ENCODE measurements at places on chromosomes 7 and 10.

- no peak for DNase-seq
Observed at GRCh38 chr7:135179321-135179925, 8.9 kb upstream of the CYREN start.

DNA sequence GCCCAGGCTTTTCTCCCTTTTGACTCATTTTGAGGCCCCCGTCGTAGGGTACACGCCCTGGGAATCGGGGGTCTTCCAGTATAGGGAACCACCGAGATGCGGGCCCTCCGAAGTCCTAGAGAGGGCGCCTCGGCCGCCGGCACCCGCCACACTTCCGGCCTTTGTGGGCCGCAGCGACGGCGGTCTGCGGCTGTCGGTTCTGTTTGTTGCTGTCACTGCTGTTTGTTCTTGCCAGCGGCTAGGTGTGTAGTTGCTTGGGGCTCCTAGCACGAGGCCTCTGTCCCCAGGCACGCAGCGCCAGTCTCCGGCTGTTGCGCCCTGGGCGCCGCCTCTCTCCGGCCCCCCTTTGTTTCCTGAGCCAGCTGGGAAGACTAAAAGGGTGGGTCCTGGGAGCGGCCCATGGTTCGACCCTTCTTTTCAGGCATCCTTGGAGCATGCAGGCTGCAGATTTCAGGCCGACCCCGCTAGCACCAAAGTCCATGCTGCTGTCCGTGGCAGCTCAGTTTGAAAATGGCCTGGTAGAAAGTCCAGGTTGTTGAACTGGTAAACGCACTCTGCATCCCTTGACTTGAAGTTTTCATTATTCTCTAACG is 17.8 kb upstream of the ZKSCAN1 start:
- DNase-seq, result peak; percentile 40

- DNase-seq, result no peak
Observed at GRCh38 chr10:110326351-110327032, 21.8 kb upstream of the SMNDC1 start.

DNA sequence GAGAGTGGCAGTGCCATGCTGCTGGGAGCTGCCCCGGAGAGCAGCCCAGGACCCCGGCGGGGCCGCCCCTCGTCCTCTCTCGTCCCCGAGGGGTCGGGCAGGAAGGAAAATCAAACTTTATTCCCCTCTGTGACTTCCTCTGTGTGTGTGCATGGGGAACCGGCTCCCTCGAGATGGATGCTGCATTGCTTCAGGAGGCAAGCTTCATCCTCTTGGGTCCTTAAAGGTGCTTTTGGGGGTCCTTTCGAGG is 726 bp downstream of the MCU start:
- no peak for DNase-seq

- DNase-seq, result no peak
Observed at GRCh38 chr7:13829914-13830900, 159.3 kb downstream of the ETV1 start.

DNA sequence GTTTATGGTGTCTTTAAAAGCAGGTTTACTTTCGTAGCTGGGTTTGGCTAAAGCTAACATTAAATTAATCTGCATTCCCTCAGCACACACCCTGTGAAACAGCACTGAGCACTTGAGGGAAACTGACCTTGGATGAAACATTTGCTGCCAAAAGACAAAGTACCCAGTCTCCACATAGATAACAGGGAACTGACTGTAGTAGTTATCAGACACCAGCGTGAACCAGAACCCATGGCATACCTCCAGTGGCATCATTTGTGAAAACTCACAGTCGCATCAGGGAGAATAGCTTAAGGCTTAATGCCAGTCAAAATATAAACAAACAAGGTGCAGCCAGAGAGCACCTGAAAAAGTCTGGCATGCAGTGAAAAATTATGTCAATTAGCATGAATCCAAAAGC is 357.8 kb upstream of the C7orf33 start:
- no peak for DNase-seq

DNA sequence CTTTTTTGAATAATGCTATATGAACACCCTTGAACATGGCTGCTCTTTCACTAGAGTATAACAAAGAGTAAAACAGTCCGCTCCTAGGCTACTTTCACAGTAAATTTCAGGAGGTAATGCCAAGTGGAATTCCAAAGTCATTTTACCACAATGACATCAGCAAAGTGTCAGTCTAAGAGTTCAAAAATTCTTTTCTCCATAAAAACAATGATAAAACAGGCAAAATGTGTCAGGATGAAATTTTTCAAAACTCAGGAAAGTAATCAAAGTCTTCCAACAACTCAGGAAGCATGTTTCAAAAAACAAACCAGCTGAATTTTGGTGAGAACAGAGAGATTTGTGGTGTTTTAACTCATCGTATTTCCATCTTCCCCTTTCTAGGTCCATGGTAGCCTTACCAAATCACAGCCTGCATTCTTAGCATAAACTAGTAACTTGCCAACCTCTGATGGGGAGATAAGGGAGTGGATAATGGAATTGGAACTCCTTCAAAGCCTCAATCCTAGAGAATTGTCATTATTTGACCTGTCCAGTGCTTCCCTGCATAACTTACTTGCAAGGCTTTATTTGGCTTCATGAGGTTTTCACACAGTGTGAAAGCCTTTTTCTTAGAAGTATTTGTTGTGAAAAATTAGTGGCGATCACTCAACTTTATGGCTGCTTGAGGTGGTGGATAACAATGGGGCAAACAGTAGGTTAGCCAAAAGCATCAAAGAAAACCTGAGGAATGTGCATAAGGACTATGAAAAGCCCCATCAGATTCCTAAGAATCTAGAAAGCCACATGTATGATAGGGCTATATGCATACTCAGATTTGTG is 302.7 kb downstream of the HDAC9 start:
- DNase-seq, result no peak

DNA sequence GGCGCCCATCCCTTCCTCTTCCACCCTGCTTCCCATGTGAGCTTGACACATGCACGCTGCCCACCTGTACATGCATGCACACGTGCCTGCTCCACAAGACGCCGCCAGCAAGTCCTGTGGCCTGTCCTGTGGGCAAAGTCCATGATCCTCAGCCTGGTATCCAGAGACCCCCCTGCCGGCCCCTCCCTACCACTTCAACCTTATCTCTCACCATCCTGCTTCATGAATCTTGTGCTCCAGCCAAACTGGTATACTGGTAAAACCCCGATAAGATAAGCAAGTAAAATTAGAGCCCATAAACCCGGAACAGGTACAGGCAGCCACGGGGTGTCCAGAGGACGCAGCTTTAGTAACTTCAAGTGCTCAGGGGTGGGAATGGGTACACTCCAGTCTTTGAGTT is 11.8 kb upstream of the TBXAS1 start:
- no peak for DNase-seq

DNA sequence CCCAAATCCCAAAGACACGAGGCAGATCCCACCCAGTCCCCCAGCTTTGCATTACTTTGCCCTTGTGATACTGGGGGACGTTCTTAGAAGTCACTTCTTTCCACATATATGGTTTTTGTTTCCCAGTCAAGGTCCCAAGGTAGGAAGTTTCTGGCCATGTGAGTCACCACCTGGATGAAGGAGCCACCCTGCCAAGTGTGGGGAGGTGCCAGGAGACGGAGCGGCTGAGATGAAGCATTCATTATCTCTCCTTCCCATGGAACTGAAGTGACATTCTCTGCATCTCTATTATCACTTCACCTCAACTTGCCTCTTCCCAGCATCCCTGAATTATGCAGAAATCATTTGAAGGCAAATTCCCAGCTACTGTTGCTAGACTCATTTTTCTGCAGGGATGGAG is 136.2 kb upstream of the INSYN2A start:
- DNase-seq, result no peak
